Right renal pelvis (tissue), 4 donors: ENCODE measurements at places on chromosomes 3 and 15.
A peak's percentile ranks its signal among the peaks of the same experiment; 100 is the strongest.

GRCh38 chr3:8237893-8238292 lies 263.7 kb upstream of the LMCD1 start:
- no peak for DNase-seq

GRCh38 chr3:46359733-46360493 lies 6.0 kb downstream of the CCR2 start:
- no peak for DNase-seq

DNA sequence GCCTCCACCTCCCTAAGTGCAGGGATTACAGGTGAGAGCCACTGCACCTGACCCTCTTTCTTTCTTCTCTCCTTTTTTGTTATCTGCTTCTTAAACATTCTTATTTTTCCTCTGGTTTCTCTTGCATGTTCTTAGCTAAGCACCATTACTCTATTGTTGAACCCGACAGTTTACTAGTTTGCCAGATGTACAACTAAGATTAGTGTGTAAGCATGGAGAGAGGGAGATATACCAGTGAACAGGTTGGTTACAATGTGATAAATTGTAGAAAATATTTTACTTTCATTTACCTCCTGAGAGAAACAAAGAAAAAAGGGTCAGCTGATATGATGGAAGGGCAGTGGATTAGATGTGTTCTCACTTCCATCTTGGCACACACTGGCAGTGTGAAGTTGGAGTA lies 4.9 kb downstream of the HAUS2 start:
- DNase-seq = no peak

GRCh38 chr15:52706091-52706490 lies 26.9 kb upstream of the ATOSA start:
- no peak for DNase-seq

DNA sequence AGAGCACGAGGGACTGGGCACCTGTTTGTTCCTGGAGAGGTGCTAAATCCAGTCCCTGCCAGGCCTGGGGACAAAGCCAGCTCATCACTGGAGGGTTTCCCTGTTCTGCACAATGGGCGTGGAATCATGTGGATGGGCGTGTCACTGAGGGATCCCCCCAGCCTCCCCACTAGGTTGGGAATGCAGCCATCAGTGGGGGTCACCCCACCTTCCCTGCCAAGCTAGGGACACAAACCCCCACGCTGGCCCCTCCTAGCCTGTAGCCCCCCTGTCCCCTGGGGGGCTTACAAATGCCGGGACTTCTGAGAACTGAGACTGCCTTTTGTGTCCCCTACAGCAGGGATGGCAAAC lies 61.9 kb downstream of the NSMCE3 start:
- no peak for DNase-seq

DNA sequence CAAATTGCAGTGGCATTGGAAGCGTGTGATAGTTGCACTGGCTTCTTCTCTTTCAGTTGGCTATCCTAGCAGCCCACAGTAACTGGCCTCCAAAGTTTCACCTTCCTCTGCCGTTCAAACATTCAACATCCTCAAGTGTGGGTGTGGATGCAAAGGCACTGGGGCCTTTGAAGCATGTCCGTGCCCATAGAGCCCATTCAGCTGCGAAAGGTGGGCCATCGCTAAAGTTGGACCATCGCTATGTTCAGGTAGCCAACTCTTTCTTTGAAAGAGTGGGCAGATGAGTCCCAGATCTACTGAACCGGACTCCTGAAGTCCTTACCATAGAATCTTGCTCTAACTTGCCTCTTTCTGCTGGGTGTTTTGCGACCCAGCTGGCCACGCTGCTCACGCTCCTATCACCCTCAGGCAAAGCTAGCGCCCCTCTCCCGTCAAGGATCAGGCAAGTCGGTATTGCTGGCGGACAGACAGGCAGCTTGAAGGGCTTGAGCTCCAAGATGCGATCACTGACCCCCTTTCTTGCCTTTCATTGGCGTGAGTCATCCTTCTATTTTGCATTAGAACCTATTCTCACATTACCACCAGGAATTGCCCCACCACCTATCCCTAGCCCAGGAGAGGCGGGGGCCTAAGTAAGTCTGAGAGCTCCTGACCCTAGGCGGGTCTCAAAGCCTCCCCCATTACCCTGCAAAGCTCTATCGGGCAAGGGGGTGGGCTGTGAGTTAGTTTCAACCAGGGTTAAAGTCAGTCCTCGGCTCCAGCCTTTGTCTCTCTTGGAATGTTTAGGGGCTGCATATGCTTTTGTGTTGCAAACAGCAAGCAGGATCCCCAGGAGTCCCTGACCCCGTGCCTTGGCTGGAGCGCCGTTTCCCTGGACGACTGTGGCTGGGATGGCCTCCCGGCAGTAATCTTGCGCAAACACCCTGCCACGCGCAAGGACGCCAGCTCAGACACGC lies 28.7 kb downstream of the ZIC4 start:
- no peak for DNase-seq

GRCh38 chr3:139357899-139358298 lies 14.1 kb downstream of the MRPS22 start:
- DNase-seq = no peak

DNA sequence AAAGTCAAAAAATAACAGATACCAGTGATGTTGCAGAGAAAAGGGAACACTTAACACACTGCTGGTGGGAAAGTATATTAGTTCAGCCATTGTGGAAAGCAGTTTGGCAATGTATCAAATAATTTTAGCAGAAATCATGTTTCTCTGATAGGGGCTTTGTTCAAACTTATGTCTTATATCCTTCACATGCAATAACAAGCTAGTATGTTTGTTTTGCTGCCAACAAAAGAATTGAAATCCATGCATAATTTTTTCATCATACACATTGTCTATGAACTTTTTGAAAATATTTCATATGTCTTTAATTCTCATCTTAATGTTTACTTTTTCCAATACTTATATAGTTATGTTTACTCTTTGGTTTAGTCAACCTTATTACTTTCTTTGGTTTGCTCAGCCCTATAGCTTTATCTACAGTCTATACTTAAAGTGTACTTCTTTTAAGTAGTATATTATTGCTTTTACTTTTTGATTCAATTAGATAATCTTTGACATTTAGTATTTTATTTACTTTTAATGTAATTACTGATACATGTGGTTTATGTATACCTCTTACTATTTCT lies 639.6 kb upstream of the CBLB start:
- no peak for DNase-seq

GRCh38 chr15:92315144-92315543 lies 78.5 kb upstream of the ST8SIA2 start:
- no peak for DNase-seq

- no peak for DNase-seq
These were observed 83.1 kb upstream of the RPL32 start for GRCh38 chr3:12924437-12924836.

DNA sequence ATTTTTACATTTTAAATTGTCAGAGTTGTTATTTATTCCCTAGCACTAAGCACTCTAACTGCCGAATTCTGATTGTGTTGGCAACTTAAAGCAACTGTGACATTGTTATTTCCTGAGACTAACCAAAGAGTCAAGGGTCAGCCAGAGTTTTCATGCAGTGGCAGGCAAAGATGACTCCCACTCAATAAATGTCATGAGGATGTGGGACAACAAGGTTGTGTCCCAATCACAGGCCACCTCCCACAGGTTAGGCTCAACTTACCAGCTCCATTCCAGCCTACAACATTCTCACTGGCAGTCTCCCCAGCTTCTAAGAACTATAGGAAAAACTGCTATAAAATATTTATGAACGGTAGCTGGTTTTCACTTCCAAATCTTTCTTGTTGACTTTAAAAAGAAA lies 80.1 kb downstream of the RSL24D1 start:
- DNase-seq = no peak

DNA sequence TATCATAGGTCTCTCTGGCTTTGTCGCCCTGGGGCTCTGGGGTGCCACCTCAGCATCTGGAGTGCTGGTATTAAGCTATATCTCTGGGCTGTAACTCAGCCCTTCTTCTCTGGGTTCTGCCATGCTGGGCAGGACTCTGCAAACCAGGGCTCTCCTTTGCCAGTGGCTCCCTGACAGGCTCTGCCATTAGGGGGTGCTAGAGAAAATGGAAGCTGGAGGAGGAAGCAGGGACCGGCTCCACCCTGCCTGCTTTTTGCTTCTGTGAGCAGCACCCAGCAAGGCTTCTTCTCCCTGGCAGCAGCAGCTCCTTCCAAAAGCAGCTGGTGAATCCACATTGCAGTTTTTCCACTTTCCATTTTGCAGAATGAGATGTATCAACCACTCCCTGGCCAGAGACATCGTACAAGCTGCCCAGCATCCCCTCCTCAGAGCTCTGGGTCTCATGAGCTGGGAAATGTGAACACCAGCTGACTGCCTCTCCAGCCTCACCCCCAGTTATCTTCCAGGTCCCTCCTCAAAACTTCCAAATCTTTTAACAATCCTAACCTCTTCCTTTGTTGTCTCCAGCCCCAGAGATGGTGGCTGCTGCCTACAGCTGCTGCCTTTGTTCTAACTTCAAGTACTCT lies 165.0 kb downstream of the ABHD5 start:
- DNase-seq = peak; percentile 23

- DNase-seq = no peak
These were observed 18.2 kb downstream of the ATP1B3 start for GRCh38 chr3:141894524-141895176.

- DNase-seq = no peak
These were observed 13.6 kb upstream of the TFG start for GRCh38 chr3:100695696-100696095.

DNA sequence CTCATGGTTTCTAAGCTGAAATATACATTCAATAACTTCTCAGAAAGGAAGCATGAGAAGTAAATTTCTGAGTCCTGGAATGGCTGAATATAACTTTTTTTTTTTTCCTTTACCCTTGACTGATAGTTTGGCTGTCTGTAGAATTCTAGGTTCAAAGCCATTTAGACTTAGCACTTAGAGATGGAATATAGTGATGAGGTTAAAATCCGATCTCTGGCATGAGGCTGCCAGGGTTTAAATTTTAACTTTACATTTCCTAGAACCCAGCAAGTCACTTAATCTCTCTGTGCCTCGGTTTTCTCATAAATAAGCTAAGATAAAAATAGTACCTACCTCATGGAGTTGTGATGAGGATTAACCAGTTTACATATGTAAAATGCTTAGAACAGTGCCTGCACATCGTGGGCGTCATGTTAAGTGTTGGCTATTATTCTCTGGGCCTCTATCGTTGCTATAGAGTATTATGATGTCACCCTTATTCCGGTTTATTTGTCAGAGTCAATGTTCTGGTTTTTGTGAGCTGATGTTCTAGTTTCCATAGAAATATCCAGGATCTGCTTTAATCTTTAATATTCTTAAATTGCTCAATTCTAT lies 199.8 kb upstream of the TLE3 start:
- DNase-seq = no peak

DNA sequence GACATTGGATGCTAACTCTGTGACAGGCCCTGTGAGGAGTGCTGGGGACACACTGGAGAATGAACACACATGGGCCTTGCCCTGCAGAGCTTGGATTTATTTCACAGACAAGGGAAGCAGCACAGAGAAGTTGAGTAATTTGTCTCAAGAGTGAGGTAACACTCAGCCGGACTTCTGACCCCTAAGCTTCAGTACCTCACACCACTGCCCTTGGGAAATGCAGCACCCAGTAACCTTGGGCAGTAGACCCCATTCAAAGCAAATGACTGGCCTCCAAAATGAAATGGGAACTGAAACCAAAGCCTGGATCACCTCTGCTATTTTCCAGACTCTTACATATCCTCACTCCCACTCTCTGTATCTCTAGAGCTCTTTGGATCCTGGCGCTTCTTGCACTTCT lies 37.3 kb downstream of the RFT1 start:
- DNase-seq = no peak

DNA sequence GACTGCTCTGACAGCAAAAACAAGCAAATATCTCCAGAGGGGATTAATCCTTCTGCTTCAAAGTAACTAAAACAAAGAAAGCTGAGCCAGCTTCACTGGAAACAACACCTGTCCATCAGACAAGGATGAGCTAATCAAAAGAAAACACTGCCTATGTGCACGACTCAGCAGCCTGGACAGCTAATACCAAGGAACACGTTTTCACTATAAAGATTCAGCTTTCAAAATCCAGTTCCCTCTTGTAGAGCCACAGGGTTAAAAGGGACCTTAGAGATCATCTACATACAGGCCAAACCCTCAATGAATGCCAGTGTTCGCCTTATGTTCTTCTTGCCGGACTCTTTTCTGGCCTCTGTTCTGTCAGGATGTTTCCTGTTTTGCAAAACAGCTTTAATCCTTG lies 6.9 kb downstream of the TUSC7 start:
- no peak for DNase-seq

- no peak for DNase-seq
These were observed 348.6 kb upstream of the CDIN1 start for GRCh38 chr15:36230776-36231175.

GRCh38 chr3:179177611-179178010 lies 29.5 kb downstream of the PIK3CA start:
- no peak for DNase-seq

DNA sequence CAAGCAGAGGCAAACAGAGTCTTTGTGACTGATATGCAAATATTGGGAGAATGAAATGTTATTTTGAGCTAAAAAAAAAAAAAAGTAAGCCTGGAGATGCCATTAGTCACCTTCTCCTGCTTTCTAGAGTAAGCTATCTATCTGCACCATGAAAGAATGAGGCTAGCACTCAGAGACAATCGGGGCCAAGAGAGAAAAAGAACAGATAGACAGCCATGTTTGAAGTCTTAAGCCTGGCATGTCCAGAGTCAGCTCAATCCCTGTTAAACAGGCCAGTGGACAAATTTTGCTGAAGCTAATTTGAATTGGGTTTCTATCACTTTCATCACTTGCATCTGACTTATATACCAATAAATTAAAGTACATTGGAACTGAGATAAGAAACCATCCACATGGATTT lies 204.4 kb downstream of the SLC9A9 start:
- DNase-seq = no peak

- DNase-seq = no peak
These were observed 98.4 kb downstream of the NAALADL2 start for GRCh38 chr3:174957551-174958001.

GRCh38 chr3:78913711-78914110 lies 854.1 kb downstream of the ROBO1 start:
- DNase-seq = no peak

- no peak for DNase-seq
These were observed 50.0 kb downstream of the SEMA3G start for GRCh38 chr3:52394751-52395502.

DNA sequence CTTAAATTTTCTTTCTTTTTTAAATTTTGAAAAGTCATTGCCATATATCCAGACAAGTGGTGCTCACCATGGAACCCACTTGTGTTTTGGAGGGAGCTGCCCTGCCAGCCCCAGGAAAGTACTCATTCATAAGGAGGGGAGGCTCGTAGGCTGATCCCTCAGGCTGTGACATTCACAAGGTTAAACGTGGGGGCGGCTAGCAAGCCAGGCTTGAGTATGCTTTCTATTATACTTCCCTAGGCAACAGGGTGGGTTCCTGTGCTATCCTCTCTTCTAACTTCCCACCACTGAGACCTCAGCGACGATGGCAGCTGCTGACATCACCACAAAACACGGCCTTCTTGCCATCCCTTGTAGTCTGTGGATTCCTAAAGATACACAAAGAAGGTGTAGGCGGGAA lies 160.5 kb upstream of the C2CD4B start:
- no peak for DNase-seq

GRCh38 chr3:132615881-132616280 lies 18.8 kb downstream of the ACKR4 start:
- no peak for DNase-seq

- no peak for DNase-seq
These were observed 473 bp upstream of the COMMD2 start for GRCh38 chr3:149752788-149753136.

GRCh38 chr3:177459401-177459800 lies 262.1 kb upstream of the TBL1XR1 start:
- DNase-seq = no peak
